ENCODE measurements at places on chromosomes 2 and 18.
A peak's percentile ranks its signal among the peaks of the same experiment; 100 is the strongest.

- peaks cover 24% of the 10 kb centered on the region for H3K36me3 ChIP-seq
- H3K4me3 ChIP-seq: peak overlapping the region; percentile 86
- DNase-seq: peak; percentile 34
- H3K4me1 ChIP-seq: peaks cover 16% of the 10 kb centered on the region
Observed at GRCh38 chr2:96267159-96267971, 1.3 kb downstream of the CIAO1 start.

DNA sequence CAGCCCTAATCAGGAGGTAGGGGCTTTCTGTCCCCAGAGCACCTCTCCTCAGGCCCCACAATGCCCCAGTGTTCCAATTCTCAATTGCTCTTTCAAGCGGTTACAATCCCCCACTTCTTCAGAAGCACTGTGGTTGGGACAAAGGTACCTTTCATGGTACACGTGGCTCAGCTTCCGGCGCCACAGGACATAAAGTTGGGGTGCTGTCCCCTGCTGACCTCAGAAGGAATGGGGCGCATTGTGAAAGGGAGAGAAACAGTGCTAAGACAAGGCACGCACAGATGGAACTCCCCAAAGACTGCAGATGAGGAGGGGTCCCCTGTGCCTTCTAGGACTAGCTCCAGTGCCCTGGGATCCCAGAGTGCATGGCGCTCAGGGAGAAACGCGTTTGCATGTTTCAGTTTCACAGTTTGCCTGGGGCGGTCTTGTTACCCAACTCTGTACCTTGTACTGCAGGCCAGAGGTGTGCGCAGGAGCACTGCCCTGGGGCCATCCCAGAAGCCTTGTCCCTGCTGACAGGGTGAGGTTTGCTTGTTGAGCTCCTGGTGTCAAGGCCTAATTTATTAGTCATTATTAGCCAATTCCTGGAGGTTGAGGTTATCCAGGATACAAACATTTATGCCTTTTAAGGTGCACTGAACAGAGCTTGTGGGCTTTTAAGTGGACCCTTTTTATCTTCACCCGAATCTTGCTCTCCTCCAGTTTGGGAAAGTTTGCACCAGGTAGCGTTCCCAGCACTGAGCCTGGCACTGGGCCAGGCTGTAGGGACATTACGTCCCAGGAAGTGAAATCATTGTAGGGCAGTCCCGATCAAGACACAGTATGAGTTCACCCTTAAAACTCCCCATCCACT is 7.6 kb downstream of the CNDP1 start:
- no peaks in the 10 kb centered on the region for H3K36me3 ChIP-seq
- H3K27me3 ChIP-seq: peaks cover 1% of the 10 kb centered on the region
- H3K4me1 ChIP-seq: no peaks in the 10 kb centered on the region
- H3K27ac ChIP-seq: no peak overlapping the region
- no peak overlapping the region for H3K4me3 ChIP-seq

DNA sequence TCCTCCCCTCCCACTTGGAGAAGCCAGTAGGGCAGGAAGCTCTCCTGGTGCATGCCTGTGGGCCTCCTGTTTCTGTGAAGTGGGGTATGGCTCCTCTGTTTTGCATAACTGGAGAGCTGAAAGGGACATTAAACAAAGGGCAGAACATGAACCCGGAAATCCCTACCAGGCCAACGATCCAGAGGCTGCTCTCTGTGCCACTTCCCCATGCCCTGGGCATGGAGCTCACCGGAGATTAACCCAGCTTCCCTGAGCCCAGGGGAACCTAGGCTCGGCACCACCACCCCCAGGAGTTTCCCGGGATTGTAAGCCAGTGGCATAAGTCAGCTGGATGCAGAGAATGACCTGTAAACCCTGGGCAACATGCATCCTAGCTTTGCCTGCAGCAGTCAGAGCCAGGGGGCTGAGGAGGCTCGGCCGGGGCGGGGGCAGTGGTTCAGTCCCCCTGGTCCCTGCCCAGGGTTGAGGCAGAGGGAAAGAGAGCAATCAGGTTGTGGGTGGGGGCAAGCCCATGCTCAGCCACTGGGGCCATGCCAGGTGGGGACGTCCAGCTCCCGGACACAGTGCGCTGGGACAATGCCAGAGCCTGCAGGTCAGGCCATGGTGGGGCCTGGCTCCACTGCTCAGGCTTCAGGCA is 49.5 kb downstream of the TIMM21 start:
- peaks cover 6% of the 10 kb centered on the region for H3K4me1 ChIP-seq
- H3K36me3 ChIP-seq: no peaks in the 10 kb centered on the region
- DNase-seq: no peak

- DNase-seq: no peak
- no peak overlapping the region for H3K4me3 ChIP-seq
- no peaks in the 10 kb centered on the region for H3K36me3 ChIP-seq
- no peak overlapping the region for H3K27ac ChIP-seq
- no peaks in the 10 kb centered on the region for H3K27me3 ChIP-seq
- H3K4me1 ChIP-seq: peaks cover 10% of the 10 kb centered on the region
Observed at GRCh38 chr18:60502591-60502990, 130.0 kb upstream of the MC4R start.

DNA sequence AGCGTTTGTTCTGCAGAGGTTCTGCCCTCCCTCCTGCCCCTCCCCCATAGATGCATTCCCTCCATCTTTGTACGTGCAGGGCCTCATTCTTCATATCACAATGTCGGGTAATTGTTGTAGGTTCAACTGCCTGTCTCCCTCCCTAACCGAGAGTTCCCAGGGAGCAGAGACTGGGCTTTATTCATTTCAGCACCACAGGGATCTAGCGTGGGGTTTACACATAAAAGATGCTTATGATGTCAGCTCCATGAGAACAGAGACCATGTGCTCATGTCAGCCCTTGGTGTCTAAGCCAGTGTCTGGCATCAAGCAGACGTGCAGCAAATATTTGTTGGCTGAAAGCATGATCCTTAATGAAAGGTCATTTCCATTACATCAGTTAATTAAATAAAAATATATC is 298.9 kb upstream of the TRIB2 start:
- H3K4me1 ChIP-seq: peaks cover 5% of the 10 kb centered on the region
- no peak overlapping the region for H3K27ac ChIP-seq
- H3K36me3 ChIP-seq: no peaks in the 10 kb centered on the region
- no peak overlapping the region for H3K4me3 ChIP-seq
- no peak for DNase-seq

DNA sequence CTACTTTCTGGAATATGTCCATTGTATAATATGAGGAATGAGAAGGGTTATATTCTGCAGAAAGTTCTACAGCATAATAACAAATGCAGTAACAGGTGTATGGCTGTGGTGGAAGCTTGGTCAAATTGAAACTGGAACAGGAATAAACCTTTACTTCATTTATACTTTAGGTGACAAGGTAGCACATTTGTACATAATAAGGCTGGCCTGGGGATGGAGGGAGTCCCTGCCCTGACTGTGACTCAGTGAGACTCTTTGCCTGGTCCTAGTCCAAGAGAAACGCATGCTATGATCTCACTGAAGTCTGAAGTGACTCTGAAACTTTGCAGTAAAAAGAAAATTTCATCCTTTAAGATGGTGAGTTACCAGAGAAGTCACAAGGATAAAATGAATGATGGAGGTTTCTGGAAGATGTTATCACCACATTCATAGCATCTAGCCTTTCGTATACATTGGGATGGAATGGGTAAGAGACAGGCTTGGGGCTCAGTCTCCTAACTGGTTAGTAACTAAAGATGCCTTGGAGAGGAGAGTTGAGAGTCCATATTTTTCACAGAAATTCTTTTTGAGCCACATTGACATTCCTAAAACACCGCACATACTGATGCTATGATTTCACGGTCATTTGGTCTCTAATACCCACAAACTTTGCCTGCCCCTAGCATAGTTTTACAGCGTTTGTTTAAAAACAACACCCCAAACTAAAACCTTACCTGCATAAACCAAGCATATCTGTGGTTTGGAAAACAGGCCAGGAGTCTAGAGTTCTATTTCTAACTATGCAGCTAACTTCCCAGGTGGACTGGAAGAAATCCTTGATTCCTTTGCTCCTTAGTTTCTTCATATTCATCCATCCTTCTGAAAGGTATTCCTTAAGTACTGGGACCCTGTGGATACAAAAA is 42.4 kb upstream of the NABP1 start:
- no peak overlapping the region for H3K4me3 ChIP-seq
- H3K27me3 ChIP-seq: no peaks in the 10 kb centered on the region
- H3K4me1 ChIP-seq: peaks cover 9% of the 10 kb centered on the region
- no peak overlapping the region for H3K27ac ChIP-seq
- DNase-seq: no peak

- H3K27me3 ChIP-seq: peaks cover 33% of the 10 kb centered on the region
- peaks cover 31% of the 10 kb centered on the region for H3K4me1 ChIP-seq
- no peak for DNase-seq
- H3K27ac ChIP-seq: no peak overlapping the region
- peak overlapping the region; percentile 89 for H3K4me3 ChIP-seq
Observed at GRCh38 chr2:56182420-56182819, 1.4 kb upstream of the CCDC85A start.

- H3K36me3 ChIP-seq: no peaks in the 10 kb centered on the region
- no peaks in the 10 kb centered on the region for H3K27me3 ChIP-seq
- no peak overlapping the region for H3K27ac ChIP-seq
- H3K4me1 ChIP-seq: no peaks in the 10 kb centered on the region
- DNase-seq: no peak
Observed at GRCh38 chr2:155842103-155842502, 490.4 kb downstream of the NR4A2 start.

DNA sequence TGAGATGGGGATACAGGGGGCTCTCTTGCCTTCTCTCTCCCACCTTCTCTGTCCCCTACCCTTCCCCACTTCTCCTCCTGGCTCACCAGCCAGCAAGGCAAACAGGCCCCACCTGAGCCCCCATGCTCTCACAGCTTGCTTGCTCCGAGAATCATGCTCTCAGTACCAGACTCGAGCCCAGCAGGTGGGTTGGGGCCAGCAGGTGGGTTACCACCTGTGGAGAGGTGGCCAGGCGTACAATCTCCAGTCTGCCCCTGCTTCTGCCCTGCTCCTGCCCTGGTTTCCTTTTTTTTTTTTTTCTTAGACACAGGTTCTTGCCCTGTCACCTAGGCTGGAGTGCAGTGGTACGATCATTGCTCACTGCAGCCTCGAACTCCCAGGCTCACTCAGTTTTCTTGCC is 214.5 kb downstream of the SH3RF3 start:
- H3K4me3 ChIP-seq: no peak overlapping the region
- DNase-seq: no peak
- H3K27ac ChIP-seq: no peak overlapping the region

- no peaks in the 10 kb centered on the region for H3K4me1 ChIP-seq
- H3K36me3 ChIP-seq: no peaks in the 10 kb centered on the region
- no peak for DNase-seq
- H3K27ac ChIP-seq: no peak overlapping the region
- H3K4me3 ChIP-seq: no peak overlapping the region
Observed at GRCh38 chr18:33826151-33826550, 248.1 kb downstream of the ASXL3 start.

GRCh38 chr2:136112317-136113208 is 5.4 kb downstream of the CXCR4 start:
- peak overlapping the region; percentile 61 for H3K27ac ChIP-seq
- no peak overlapping the region for H3K4me3 ChIP-seq
- peaks cover 6% of the 10 kb centered on the region for H3K27me3 ChIP-seq
- peaks cover 30% of the 10 kb centered on the region for H3K36me3 ChIP-seq

- no peak overlapping the region for H3K27ac ChIP-seq
- peaks cover 1% of the 10 kb centered on the region for H3K36me3 ChIP-seq
- H3K4me3 ChIP-seq: no peak overlapping the region
Observed at GRCh38 chr18:51041677-51042352, 11.8 kb downstream of the SMAD4 start.

DNA sequence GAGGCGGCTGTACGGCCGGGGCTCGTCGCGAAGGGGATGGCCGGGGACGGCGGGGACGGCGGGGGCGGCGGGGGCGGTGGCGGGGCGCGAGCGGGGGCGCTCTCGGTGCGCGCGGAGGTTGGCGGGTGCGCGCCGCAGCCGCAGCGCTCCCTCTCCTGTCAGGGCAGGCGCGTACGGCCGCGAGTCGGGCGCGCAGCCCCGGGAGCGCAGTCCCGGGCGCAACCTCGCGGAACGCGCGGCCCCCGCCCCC is 296 bp upstream of the GRHL1 start:
- H3K4me3 ChIP-seq: no peak overlapping the region
- H3K4me1 ChIP-seq: peaks cover 11% of the 10 kb centered on the region
- H3K27ac ChIP-seq: no peak overlapping the region
- no peak for DNase-seq
- peaks cover 5% of the 10 kb centered on the region for H3K36me3 ChIP-seq

GRCh38 chr2:241110607-241111439 is 8.7 kb upstream of the MTERF4 start:
- peaks cover 31% of the 10 kb centered on the region for H3K36me3 ChIP-seq
- no peak overlapping the region for H3K4me3 ChIP-seq
- H3K27ac ChIP-seq: no peak overlapping the region
- H3K27me3 ChIP-seq: peaks cover 6% of the 10 kb centered on the region
- DNase-seq: no peak
- peaks cover 49% of the 10 kb centered on the region for H3K4me1 ChIP-seq

GRCh38 chr2:112255875-112256274 is 1.0 kb upstream of the ZC3H8 start:
- H3K27me3 ChIP-seq: no peaks in the 10 kb centered on the region
- DNase-seq: no peak
- H3K4me1 ChIP-seq: peaks cover 20% of the 10 kb centered on the region
- H3K27ac ChIP-seq: peak overlapping the region; percentile 91

DNA sequence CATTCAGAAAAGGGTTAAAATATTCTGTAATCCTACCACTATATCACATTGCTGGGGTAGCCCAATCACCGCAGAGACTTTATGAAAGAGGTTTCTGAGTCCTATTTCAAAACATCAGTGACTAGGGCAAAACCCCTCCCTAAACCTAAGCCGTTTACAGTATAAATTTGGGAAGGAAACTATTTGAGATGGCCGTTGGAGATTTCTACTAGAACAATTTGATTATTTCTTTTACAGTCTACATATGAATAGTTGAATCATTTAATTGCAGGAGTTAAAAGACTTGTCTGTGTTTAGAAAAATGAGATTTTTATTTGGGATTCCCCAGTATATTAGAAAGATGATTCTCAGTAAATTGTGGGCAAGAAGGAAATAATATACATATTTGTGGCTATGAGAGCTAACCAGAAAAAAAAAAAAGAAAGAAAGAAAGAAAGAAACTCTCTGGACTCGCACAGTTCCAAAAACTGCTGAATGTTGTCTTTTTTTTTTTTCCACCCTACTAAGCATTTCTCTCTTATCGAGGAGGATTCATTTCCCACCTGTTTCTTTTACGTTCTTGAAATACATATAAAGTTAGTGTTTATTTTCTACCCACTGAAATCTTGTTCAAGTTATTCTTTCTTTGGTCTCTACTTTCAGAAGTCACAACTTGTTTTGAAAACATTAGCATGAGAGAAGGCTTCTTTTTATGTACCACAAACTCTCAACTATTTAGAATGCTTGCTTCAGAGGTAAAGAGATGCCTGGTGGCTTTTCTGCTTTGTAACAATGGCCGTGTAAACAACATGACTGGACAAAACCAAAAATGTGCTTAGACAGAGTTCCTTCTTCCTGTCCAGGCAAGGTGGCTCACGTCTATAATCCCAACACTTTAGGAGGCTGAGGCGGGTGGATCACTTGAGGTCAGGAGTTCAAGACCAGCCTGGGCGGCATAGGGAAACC is 65.9 kb downstream of the BCL2 start:
- H3K27ac ChIP-seq: no peak overlapping the region
- H3K36me3 ChIP-seq: no peaks in the 10 kb centered on the region
- no peak for DNase-seq
- peaks cover 1% of the 10 kb centered on the region for H3K27me3 ChIP-seq
- no peaks in the 10 kb centered on the region for H3K4me1 ChIP-seq
